CD8-positive, alpha-beta memory T cell (primary cell): ENCODE measurements at places on chromosomes 1 and 21. TPM values are rescaled to one million over a fixed set of nuclear protein-coding genes. Genes with fewer than 3 reads are reported as not detected.

IL19 gene
- total RNA-seq: not detected

DNA sequence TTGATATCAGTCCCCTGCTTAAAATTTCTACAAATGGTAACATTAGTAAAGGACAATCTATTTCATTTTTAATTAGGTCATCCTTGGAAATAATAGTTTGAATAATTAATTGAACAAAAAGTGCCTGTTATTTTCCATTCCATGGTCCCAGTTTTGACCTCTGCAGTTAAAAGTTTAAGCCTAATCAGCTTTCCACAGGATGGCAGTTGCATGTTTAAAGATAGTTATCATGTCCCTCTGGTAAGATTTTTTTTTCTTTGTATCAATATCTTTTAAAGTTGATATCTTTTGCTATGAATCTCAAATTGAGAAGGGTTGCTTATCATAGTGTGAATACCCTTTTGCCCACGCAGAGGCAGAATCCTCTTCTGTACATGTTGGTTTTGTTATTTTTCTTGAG is 90.4 kb downstream of the HS2ST1 start:
- no peak for DNase-seq

GRCh38 chr1:46605232-46605631 is 1.2 kb upstream of the MKNK1 start:
- peak; percentile 15 for DNase-seq

CCDC190 gene
- total RNA-seq: not detected
